ENCODE measurements at places on chromosomes 11 and 22.

DNA sequence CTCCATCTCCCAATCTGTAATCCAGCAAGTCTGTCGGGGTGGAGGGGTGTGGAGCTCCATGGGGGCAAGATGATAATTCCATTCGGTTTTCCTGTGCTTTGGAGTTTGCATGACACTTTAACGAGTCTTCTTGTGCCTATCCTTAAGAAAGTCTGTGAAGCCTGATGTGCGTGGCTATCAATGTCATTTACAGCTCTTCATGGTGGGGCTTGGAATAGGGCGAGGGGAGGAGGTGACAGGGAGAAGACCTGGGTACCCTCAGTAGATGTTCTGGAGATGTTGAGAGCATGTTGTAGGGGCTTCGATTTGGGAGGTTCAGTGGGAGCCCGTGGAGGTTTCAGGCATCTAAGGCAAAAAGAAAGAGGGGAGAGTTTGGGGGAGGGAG is 579 bp upstream of the PHLDB1 start:
- no peak for DNase-seq

DNA sequence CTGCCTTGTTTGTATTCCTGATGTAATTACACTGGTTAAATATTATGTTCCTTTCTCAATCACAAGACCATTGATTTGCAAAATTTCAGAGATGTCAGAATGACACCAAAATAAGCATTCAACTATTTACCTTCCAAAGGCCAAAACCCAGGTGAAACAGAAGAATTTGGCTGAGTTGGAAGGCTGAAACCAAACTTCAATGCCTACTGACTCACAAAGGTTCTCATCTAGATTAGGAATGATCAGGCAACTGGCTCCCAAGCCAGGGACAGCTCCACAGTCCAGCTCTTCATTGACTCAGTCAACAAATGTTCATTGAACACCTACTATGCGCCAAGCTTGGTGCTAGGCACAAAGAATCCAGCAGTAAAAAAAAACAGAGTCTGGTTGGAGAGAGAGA is 13.4 kb upstream of the SLC35C1 start:
- DNase-seq, result no peak

GRCh38 chr11:127651888-127652221 is 651.3 kb upstream of the KIRREL3 start:
- no peak for DNase-seq

- DNase-seq, result peak; percentile 90
Measured at GRCh38 chr11:65857853-65858680, at the start of gene CFL1. Gene CFL1, minus strand, starts transcription at chr11:65858180. Its CDS starts 81 bp downstream, at chr11:65858099.

- DNase-seq, result no peak
Measured at GRCh38 chr11:120931057-120931779, 92.7 kb upstream of the TBCEL start.

DNA sequence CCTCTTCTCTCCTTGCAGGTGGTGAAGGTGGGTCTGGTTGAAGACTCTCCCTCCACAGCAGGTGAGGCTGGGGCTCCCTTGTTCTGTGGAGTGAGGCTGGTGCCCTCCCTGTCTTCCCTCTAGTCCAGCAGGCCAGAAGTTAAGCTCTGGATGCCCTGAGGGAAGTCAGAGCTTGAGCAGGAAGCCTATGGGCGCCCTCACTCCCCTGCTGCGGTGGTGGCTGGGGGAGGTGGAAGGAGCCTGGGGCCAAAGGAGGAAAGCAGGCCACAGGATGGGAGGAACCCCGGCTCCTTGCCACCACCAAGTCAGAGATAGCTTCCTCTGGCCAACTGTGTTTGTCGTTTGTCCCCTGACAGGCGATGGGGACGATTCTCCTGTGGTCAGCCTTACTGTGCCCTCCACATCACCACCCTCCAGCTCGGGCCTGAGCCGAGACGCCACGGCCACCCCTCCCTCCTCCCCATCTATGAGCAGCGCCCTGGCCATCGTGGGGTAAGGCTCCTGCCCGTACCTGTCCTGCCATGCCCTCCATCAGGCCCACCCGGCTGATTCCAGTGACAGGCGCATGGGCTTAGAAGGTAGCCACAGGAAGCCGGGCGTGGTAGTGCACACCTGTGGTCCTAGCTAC is 29.5 kb upstream of the RAB1B start:
- no peak for DNase-seq

DNA sequence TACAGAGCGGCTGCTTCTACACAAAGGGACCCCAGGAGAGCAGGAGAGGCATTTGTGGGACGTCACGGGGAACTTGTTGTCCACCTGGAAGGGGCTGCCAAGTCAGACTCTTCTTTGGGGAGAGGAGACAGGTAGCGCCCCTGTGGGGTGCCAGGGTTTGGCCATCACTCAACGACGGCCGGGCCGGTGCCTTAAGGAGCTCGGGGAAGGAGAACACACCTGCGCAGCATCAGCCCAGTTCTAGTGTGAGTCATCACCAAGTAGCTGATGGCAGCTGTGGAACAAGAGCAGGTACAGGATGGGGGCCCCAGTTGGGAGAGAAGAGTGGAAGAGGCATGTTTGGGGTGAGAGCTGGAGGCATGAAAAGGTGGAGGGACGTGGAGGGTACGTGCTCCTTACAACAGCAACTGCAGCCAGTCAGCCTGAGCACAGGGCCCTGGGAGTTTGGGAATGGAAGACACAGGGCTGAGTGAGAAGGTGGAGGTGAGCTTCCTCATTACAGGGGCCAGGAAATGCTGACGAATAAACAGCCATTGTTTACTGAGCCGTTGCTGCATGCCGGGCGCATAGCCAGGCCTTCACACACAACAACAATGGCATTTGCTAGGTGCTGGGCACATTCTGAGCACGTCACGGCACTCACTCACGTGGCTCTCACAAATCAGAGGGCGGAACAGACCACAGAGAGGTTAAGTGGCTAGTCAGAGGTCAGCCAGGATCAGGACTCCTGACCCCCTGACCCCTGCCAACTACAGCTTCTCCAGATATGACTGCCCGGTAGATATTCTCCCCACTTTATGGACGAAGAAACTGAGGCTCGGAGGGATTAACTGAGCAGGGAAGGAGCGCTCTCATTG is 29.1 kb upstream of the TP53I11 start:
- no peak for DNase-seq

DNA sequence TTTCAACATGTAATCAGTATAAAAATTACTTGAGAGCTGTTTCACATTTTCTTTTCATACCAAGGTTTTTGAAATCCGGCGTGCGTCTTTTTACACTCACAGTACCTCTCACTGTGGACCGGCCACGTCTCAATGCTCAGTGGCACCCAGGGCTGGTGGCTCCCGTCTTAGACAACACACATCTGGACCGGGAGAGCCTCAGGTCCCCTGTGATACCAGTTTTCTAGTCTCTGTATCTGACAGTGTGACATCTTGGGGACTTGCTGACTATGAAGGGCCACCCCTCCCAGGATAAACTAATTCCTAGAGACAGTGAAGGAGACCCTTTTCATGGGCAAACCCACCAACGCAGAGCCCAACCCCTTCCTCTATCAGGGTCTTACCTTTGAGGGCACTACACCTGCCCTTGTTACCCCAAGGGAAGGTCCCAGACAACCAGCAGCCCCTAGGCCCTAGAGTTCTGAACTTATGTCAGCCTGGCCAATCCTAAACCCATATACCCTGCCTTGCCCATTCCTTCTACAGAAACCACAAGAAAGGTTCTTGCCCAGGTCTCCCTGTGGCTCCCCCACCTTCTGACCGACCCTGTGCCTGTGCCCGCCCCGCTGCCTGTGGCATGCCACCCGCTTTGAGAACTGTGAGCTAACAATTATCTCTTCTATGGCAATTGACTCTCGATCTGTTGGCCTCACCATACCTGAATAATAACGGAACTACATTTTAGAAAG is 6.1 kb upstream of the ASCL2 start:
- no peak for DNase-seq

- DNase-seq, result no peak
Measured at GRCh38 chr11:2451336-2451735, 6.5 kb downstream of the KCNQ1 start.

GRCh38 chr11:125022551-125022950 is 40.6 kb upstream of the SLC37A2 start:
- no peak for DNase-seq

DNA sequence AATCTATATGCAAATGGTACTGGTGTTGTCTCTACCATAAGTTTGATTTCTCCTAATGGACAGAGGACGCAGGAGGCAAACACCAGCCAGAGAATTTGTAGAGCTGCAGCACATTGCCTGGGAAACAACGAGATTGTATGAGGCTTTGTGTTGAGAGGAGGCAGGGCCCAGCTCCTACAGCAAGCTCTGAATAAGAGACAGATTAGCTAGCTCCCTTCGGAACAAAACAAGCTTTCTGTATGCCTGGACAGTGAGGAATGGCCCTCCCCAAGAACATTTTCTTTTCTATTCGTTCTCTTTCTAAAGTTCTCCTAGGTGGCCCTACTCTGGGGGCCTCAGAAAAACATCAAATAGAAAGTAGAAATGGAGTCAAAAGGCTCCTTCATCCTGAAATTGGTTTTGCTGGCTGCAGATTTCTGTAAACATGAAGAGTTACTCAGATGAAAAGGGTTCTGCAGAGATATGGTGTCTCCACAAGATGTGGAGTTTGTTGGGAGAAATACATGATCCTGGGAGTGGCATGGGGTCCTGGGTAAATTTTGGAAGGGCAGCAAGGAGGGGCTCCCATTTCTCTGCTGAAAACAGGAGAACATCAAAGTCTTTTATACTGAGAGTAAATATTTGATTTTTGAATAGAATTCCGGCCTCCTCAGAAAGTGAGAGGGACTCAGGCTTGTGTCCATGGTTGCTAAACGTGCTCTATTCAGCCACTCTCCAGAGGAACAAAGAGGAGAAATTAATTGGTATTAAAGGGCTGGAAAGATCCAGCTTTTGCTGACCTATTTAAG is 6.8 kb upstream of the HEPACAM start:
- no peak for DNase-seq

DNA sequence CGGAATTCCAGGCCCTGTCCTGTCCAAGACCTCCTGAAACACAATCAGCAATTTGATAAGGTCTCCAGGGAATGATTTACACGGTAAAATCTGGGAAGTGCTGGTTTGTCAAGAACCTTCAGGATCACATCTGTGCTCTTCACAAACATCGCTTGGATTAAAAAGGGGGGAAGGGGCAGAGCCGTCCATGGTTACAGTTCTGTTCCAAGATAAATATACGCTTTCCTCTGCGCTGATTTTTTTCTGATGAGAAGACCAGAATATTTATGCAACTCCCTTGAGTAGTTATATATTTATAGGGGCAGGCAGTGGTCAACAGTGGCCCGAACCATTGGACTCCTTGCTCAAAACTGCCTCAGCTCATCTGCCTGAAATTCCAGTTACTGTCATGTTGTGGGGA is 9.2 kb upstream of the APOL5 start:
- DNase-seq, result no peak

DNA sequence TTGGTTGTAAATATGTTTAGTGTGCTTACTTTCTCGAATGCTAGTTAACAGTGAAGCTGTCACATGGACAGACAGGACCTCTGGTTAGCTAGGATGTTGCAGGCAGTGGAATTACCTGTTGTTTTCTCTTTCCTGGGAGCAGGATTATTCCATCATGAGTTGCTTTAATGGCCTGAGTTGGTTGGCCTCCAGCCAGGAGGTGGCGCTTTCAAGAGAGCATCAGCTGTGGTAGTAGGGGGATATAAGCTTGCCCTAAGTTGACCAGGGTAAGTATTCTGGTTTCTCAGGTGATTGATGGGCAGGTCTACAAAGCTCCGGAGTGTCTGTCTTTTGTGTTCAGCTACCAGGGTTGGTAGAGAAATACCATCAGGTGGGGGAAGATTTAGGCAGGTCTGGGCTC is 43.5 kb downstream of the NELL1 start:
- no peak for DNase-seq

- no peak for DNase-seq
Measured at GRCh38 chr22:17915188-17915587, 109.2 kb downstream of the MICAL3 start.

- no peak for DNase-seq
Measured at GRCh38 chr11:100980156-100980555, 149.5 kb downstream of the PGR start.

GRCh38 chr22:24768537-24769374 is 5.8 kb downstream of the PIWIL3 start:
- peak; percentile 60 for DNase-seq

DNA sequence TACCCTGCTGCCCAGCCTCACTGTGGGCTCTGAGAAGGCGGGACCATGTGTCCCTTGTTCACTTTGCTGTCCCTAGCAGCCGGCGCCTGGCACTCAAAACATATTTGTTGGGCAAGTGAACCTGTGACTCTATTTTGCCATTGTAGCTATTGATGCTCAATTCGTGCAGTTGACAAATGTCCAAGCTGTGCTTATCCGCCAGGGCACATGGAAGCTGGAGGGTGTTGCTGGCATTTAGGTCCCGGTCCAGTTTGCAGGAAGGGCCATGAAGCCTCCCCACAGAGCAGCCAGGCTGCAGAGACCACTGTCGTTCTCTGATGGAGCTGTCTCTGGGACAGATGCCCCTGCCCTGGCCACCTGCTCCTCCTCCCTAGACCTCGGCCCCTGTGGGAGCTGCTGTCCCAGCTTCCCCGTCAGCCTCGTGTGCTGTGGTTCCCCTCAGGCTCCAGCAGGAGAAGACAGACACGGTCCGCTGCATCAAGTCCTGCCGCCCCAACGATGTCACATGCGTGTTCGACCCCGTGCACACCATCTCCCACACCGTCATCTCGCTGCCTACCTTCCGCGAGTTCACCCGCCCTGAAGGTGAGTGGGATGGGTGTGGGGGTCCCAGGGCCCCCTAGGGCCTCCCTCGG is 71.5 kb downstream of the FBLN1 start:
- DNase-seq, result no peak

DNA sequence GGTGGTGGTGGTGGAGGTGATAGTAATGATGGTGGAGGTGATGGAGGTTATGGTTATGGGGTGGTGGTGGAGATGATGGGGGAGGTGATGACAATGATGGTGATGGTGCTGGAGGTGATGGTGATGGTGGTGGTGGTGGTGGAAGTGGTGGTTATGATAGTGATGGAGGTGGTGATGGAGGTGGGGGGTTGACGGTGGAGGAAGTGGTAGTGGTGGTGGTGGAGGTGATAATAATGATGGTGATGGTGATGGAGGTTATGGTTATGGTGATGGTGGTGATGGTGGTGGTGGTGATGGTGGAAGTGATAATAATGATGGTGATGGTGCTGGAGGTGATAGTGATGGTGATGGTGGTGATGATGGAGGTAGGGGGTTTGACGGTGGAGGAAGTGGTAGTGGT is 16.9 kb upstream of the WNT7B start:
- DNase-seq, result no peak

DNA sequence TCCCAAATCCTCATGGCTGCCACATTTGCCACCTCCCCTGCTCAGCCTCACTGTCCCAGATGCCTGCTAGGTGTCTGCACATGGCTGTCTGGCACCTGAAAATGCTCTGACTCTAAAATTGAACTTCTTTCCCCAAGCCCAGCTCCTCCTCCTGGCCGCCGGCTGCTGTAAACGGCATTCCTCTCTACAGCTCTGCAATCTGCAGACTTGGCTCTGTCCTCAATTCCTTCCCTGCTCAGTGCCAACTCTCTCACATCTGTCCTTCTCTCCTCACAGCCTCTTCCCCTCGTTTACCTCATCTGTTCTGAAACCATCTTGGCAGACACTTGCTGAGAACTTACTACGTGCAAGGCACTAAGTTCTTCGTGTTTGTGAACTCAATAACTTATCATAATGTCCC is 169.4 kb upstream of the SYT13 start:
- DNase-seq, result no peak
